ENCODE measurements at places on chromosomes 3 and 15. TPM values are rescaled to one million over a fixed set of nuclear protein-coding genes. Genes with fewer than 3 reads are reported as not detected.

DNA sequence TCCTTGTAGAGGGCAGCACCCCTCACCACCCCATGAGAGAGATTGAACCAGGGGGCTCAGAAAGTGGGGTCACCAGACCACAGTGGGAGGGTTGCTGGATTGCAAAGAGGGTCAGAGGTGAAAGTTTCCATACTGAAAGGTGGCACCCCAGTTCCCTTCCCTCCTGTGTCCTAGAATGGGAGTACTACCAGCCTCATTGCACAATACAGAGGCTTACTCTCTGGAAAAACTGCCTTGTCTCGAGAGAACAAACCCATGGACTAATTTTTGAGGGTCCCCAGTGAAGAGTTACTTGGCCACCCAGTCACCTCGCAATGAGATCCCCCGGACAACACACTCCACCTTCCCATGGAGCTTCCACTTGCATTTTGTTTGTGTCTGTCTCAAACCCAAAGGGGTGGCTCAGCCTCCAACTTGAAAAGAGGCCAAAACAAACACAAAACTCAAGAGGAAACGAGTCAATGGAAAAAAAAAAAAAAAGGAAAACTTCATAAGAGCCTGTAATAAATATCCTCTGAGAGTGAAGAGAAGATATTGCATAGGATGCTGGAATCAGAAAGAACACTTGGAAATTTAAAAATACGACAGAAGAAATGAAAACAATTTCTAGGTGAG lies 18.6 kb downstream of the MESP2 start:
- peak; percentile 11 for DNase-seq

DNA sequence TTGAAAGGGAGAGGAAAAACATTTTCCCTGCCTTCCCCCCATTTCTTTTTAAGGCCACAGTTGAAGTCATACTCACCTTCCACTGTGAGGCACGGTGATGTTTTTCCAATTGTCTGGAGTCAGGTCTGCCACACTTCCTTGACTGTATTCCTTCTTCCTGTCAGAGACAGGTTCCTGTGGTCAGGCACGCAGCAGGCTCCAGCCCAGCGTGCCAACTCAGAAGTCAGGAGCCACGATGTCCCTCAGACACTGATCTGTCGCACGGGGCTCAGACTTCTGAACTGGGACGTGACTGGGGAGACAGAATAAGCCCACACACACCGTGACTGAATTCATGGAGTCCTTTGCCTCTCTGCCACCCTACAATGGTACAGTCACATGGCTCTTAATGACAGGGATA lies 41.2 kb upstream of the ADAMTS9 start:
- no peak for DNase-seq

DNA sequence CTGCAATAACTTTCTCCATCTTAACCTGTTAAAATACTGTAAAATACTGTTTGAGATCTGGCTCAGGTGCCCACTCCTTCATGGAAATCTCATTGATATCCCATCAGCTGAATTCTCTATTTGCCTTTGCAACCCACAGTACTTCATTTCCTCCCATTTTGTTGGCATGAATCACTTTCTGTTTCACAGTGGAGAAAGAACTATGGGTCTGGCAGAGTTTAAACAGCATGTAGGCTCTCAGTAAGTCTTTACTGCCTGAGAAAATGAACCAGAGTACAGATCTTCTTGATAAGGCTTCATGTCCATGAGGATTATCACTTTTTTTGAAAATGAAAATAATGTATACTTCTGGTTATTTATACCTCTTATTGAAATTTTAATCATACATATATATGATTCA lies 245.9 kb downstream of the NAALADL2 start:
- no peak for DNase-seq

IL5RA gene
- not detected for total RNA-seq

SPTSSB gene
- total RNA-seq, result not detected

DNA sequence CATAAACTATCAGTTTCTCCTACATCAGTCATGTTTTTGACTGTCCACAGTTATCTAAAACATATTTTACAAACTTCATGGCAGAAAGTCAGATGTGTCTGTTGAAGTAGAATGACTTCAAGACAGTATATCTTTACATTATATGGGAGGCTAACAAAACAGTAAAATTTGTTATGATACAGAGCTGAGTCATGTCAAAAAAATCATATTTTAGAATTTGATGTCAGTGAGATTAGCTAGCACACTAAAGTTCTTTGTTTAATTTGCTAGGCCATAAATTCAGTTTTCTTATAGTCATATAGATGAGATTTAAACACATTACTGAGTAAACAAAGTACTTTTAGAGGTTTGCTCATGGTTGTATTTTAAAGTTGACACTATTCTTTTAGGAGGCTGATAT lies 80.3 kb upstream of the IGSF10 start:
- DNase-seq, result no peak

STAB1 gene
- total RNA-seq, result not detected

APEH gene
- total RNA-seq, result 69.8 TPM

DNA sequence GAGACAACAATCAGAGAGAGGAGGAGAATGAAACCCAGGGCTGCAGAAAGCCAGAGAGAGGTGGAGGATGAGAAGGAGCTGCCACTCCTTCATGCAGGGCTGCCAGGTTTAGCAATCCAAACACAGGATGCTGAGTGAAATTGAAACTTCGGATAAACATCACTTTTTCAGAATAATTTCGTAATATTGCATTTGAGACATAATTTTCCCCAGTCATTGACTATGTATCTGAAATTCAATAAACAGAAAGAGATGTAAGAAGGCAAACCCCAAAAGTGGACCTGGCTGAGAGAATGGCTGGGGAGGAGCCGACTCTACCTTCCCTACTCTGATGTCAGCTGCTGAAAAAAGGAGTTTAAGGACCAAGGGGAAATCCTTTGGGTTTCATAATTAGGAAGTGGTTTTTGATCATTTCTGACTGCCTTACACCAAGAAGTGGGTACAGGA lies 33.8 kb downstream of the SLC9A9 start:
- DNase-seq, result no peak

CDHR4 gene
- total RNA-seq, result not detected

DNA sequence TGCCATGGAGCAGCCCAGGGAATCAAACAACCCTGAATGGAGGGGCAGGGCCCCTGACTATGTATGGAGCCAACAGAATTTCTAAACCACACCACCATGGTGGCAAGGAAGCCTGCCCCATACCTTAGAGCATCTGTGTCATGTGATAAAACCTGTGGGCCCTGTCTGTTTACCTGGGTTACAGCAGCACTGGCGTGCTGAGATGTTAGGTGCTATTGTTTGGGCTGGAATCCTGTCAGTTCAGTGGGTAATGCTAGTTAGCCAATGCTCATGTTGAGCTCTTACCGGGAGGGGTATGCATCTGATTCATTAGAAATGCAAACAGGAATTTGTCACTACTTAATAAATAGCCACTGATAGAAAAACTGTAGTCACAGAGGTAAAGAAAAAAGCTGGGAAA lies 63.5 kb upstream of the ETV5 start:
- no peak for DNase-seq

SKOR1 gene
- total RNA-seq, result 0.27 TPM

GOLGA8S gene
- total RNA-seq, result 0.32 TPM

HGD gene
- total RNA-seq, result not detected

PPM1L gene
- total RNA-seq, result 8.5 TPM

DNA sequence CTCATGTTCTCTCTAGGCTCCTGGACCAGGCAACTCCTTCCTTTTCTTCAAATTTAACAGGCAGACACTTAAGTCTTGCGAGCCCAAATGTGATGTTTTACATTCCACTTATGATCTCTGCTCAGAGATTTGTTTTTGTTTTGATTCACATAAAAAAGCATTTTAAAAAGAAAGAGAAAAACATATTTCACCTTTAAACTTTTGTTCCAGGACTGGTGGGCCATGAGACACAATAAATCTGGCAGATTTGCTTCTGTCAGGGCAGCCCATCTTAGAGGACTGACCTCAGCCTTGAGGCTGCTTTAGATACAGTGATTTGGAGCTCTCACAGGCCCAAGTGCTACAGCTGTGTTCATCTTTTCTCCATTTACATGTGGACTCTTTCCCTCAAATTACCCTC lies 52.0 kb downstream of the CMSS1 start:
- no peak for DNase-seq

DNA sequence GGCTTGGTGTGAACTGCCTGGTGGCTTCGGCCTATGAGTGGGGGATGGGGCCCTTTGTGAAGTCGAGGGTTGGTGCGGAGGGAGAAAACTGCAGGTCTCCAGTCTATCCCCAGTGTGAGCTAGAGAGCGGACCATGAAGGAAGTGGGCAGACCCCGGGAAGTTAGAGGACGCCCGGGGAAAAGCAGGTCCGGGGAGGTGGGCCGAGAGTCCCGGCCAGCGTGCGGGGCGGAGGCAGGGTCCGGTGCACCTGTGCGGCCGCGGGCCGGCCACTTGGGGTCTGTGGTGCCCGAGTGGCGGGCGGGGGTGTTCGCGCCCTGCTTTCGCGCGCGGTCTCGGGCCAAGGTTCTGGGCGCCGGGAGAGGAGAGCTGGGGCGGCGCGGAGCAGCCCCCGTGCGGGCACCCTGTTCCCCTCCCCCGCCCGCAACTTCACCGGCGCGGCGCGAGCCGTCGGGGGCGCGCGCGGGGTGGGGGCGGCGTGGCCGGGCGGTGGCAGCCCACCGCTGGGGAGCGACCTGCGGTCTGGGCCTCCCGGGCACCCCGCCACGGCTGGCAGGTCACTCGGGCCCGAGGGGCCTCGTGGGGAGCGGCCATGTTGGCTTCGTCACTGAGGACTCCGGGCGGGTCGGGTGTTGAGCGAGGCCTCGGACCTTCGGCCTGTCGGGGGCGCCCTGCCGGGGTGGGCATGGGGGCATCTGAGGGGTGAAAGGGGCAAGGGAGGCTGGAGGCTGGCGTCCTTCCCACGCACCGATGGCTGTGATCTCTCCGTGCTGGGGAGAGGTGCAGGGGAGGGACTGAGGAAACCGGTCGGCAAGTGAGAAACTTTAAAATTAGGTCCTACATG lies 4.8 kb downstream of the UBE2E1 start:
- DNase-seq, result peak; percentile 92

CYP19A1 gene
- not detected for total RNA-seq

- no peak for DNase-seq
Observed at GRCh38 chr3:22245811-22246583, 495.0 kb upstream of the ZNF385D start.

- no peak for DNase-seq
Observed at GRCh38 chr15:69926006-69926405, 171.7 kb downstream of the TLE3 start.

CCR9 gene
- not detected for total RNA-seq

DNA sequence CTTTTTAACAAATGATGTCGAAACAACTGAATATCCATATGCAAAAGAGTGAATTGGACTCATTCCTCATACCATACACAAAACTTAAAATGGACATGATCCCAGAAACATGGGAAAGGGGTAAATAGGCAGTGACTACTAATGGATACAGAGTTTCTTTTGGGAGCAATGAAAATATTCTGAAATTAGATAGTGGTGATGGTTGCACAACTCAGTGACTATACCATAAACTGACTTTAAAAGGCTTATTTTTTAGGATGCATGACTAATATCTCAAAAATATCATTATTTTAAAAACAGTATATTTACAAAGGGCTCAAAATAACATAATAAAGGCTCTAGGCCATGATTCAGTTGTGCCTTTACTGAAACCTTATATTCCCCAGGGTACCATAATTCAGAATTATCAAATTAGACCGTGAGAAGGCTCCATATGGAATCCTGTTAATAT lies 16.3 kb upstream of the ATP13A3 start:
- no peak for DNase-seq

LTF gene
- total RNA-seq, result not detected

SLCO3A1 gene
- total RNA-seq, result 3.7 TPM

SLC49A4 gene
- 14.3 TPM for total RNA-seq

DNA sequence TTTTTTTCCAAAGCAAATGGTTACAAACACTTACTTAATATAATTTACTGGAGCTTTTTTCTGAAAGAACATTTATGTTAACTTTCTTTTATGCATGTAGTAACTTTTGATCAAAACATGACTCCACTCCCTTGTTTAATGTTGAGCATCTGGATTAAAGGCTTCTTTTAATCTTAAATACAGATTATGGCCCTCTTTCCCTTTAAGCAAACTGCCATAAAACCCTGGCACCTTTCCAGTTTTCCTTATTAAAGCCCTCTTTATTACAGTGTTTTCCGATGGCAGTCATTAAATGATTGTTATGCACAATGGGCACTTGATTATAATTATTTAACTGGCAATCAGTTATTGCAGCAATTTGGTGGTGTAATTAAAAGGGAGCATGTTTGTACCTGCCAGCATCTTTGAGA lies 167.0 kb downstream of the VGLL4 start:
- no peak for DNase-seq

FAM107A gene
- total RNA-seq, result not detected

DNA sequence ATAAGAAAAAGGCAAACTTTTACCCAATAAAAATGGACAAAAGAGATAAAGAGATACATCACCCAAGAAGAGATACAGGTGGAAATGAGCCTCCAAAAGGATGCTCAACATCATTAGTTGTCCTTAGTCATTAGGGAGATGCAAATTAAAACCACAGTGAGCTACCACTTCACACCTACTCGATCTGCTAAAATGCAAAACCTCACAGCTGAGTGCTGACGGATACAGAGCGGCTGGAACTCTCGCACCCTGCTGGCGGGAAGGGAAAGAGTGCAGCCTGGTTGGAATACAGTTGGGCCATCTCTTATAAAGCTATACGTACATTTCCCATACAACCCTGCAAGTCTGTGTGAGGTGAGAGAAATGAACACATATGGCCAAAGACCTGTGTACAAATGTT lies 78.5 kb upstream of the PRR20G start:
- DNase-seq, result no peak

DNA sequence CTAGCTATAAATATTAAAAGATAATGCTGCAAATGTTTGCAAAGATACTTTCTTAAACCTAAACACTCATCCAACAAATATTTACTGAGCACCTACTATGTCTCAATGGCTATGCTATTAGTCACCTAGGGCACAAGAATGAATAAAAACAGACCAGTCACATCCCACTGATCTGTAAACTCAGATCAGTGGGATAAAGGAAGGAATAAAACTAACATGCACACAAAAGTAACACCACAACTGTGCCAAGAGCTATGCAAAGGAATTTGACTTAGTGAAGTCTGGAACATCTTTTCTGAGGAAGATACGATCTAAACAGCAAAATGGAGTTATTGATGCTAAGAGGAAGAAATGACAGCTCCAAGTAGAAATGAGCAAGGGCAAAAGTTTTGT lies 56.6 kb downstream of the CBLB start:
- no peak for DNase-seq

DNA sequence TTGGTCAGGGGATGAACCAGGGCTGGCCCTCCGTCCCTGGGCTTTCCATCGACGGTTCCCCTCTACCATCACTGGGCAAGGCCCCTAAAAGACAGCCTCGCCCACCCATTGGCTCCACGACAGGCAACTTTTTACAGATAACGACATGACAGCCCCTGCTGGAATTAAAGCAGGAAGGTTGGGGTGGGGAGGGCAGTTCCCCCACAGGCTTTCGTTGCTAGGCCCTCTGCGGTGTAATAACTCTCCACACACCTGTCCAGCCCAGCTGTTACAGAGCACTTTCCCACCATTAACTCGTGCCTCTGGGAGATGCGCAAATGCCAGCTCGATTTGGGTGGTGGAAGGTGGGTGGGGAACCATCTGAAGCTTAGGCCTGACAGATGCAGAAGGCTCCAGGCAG lies 264.2 kb upstream of the TLE3 start:
- DNase-seq, result no peak
